ENCODE measurements at places on chromosomes 4 and X. TPM values are rescaled to one million over a fixed set of nuclear protein-coding genes. Genes with fewer than 3 reads are reported as not detected.

DNA sequence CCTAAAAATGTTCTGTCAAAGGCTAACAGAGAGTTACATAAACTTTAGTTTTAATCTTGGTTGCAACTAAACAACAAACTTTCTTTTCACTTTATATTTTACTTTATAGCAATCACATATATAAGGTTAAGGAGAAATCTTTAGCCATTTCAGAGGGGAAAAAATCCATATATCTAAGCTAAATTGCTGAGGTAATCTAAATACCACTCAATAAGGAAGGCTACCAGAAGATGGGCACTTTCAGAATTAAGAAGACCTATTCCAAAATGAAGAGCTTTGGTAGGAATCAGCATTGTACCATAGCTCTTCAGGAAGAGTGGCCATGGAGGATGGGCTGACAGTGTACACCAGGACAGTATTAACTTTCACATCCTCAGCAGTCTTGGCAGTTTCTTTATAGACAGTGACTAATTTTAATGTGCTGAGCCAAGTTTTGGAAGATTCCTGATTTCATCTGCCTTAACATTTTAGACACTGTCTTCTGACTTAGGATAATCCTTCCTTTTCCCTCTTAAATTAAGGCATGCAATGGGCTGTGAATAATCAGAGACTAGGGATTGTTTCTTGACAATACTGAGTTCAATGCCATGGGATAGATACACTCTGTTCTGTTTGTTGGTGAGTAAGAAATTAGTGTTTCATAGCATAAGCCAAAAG lies 7.1 kb downstream of the FAT4 start:
- DNase-seq, result peak; percentile 70

Gene AVPR2
- total RNA-seq, result not detected

DNA sequence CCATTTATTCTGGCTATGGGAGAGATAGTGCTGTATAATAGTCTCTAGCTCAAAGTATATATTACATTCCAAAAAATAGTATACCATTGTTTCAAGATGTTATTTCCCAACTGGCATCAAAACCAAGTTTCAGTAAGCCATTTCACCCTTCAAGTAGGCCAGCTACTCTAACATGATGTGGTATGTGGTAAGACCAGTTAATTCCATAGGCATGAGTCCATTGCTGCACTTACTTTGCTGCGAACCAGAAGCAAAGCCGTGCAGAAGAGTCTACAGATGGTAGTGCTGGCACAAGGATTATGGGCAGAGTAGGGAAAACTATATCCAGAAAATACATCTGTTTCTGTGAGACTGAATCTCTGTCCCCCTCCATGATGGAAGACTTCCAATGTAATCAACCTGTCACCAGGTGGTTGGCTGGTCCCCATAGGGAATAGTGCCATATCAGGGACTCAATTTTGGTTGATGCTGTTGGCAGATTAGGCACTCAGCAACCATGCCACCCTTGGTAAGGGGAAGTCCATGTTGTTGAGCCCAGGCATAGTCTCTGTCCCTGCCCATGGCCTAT lies 49.8 kb upstream of the HSD17B10 start:
- no peak for DNase-seq

DNA sequence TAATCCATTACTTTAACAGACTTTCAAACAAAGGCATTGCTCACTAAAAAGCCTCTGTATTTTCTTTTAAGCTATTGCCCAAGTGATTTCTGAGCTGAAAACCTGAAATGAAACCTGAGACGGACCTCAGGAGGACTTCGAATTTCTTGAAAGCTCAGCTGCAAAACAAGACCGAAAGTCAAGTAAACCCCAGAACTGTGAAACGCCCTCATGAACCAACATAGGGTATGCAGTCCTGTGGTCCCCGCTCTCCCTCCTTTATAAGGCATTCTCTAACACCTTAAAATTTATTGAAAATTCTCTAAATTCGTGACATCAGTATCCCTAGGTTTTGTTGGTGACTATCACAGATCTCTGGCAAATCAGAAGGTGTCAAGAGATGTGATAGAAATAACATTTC lies 91.8 kb downstream of the SHISA3 start:
- no peak for DNase-seq

GRCh38 chrX:43493756-43494155 lies 162.3 kb upstream of the MAOA start:
- DNase-seq, result no peak

GRCh38 chrX:9873952-9874351 lies 87.7 kb downstream of the SHROOM2 start:
- DNase-seq, result peak; percentile 44

Gene TRPC5OS
- total RNA-seq, result not detected

Gene NAP1L5
- total RNA-seq, result 7.6 TPM

- no peak for DNase-seq
Measured at GRCh38 chrX:3960952-3961351, 247.5 kb upstream of the PRKX start.

Gene GAGE12F
- not detected for total RNA-seq

- no peak for DNase-seq
Measured at GRCh38 chrX:18666614-18667013, 5.3 kb downstream of the RS1 start.

All from endothelial cell of umbilical vein (primary cell).